ENCODE measurements at places on chromosomes 12 and 14.

- no peak for DNase-seq
Measured at GRCh38 chr12:53765891-53766290, 14.1 kb upstream of the CISTR start.

- no peak for DNase-seq
Measured at GRCh38 chr12:30211743-30212142, 428.0 kb upstream of the TMTC1 start.

- no peak for DNase-seq
Measured at GRCh38 chr14:96681829-96682228, 115.4 kb upstream of the VRK1 start.

DNA sequence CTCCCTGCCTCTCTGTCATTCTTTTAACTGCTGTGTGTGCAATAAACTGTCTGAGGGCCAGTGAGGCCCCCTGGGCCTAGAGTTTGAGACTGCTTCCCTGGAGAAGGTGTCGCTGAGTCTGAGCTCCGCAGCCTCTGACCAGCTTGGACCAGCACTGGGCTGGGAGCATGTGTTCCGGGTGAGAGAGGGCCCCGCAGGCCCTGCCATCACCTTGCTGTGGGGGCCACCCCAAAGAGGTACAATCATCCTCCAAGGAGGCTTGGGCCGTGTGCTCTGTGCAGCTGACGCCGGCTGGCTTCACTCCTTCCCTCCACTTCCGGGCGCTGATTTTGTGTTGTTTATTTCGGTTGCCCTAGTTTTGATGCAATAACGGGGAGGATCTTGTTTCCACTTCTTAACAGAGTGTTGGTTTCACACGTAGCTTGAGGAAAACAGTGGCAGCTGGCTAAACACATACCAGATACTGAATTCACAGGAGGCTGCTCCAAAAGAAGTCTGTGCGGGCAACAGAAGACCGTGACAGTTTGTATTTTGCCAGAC is 121.6 kb downstream of the TMEM132C start:
- DNase-seq, result no peak

- DNase-seq, result no peak
Measured at GRCh38 chr14:57749267-57749666, 116.6 kb downstream of the SLC35F4 start.

DNA sequence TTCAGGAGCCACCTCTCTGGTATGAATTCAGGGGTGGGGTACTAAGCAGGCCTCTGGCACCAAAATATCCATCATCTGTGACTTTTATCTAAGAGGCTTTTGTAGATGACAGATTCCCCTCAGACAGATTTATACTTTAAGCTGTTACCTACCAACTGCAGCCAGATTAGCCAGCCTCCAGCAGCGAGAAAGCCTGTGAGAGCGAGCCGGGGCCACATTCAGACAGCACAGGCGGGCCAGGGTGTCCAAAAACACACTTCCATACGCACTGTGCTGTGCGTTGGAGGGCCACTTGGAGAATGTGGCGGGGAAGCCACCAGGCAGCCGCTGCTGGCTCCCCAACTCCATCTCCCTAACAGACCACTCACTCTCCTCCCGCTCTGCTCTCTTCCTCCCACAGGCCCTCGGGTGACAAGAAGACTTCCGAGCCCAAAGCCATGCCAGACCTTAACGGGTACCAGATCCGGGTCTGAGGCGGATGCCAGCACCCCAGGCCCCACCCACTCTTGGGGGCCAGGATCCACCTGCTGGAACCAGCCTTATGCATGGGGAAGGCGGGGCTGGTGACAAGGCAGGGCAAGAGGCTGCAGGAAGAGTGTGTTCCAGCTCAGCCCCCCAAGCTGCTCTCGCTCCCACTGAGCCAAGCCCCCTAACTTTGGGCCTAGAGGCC is 17.4 kb downstream of the VASH1 start:
- no peak for DNase-seq
